ENCODE measurements at places on chromosomes 6 and 20. TPM values are rescaled to one million over a fixed set of nuclear protein-coding genes. Genes with fewer than 3 reads are reported as not detected.

Gene SYTL3
- 0.40 TPM for polyA plus RNA-seq

Gene MCUR1
- polyA plus RNA-seq: 7.3 TPM

DNA sequence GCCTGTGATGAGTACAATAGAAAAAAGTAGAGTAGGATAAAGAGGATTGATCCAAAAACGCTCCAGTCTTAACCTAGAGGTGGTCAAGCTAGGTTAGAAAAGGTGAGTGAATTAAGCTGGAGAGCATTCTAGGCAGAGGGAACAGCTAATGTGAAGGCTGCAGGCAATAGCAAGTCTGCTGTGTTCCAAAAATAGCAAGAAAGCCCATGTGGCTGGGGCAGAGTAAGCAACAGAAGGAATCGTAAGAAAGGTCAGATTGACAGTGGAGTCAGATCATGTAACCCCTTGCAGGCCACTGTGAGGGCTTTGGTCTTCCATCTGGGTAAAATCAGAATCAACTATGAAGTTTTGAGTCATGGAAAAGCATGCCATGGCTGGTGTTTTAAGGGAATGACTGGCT is 155.0 kb downstream of the OPN5 start:
- no peak for DNase-seq

DNA sequence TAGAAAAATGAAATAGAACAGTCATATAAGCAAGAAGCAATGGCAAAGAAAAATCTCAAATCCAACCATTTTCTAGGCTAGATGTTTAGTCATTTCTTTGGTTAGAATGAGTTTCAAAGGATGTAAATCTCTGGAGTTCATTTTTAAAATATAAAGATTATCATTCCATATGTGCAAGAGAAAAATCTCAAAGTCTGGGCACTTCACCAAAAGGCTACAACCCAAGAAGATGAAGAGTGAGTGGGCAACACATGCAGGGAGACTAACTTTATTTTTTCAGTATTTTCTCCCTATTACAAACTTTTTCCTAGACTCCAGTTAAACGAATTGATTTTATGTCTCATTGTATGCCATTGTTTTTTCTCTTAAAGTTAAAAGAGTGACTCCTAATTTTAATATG is 83.6 kb downstream of the PHACTR1 start:
- no peak for DNase-seq

DNA sequence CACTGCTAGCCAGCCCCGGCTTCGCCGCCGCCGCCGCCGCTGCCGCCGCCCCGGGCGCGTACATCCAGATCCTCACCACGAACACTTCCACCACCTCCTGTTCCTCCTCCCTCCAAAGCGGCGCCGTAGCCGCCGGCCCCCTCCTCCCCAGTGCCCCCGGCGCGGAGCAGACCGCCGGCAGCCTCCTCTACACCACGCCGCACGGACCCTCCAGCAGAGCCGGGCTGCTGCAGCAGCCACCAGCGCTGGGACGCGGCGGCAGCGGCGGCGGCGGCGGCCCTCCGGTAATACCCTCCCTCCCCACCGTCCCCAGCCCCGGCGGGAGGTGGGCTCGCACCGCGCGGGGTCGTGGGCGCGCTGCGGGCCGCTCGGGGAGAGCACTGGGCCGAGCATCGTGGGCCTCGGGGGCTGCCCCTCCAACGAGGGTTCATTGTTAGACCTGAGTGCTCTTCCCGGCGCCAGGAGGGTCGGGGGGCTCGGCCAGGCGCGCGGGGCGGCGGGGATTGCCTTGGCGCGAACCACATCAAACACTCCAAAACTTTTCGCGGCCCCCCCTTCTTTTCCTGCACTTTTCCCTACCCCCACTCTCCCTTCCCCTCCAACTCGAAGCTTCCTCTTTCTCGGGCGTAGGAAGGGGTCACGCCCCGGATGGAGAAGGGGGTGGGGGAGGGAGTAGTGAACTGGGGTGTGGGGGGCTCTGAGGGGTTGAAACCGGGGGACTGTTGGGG is 827 bp downstream of the E2F3 start:
- DNase-seq: peak; percentile 54

GRCh38 chr20:19211661-19212468 is 577 bp upstream of the SLC24A3 start:
- peak; percentile 41 for DNase-seq

DNA sequence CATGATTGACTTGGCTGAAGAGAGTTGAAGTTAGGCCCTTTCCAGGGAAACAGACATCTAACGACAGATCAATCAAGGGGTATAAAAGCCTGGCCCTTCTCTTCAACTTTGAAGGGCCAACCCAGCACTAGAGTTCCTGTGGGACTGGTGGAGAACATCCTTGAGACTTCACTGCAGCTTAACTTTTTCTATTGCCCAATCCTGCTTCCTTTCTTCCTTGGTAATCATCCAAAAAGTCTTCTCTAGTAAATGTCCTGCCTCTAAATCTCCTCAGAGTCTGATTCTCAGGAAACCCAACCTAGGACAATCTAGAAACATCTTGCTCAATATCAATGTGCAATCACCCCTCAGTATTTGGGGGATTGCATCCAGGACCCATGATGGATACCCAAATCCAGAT is 1.9 kb downstream of the MKKS start:
- DNase-seq: no peak

Gene MUCL3
- polyA plus RNA-seq: not detected

Gene RAD21L1
- not detected for polyA plus RNA-seq

- DNase-seq: no peak
These were observed 15.8 kb upstream of the THBS2 start for GRCh38 chr6:169269180-169270076.
